Mucosa of descending colon (tissue), 3 donors: ENCODE measurements at places on chromosomes 1 and 21. TPM values are rescaled to one million over a fixed set of nuclear protein-coding genes. Genes with fewer than 3 reads are reported as not detected.

- DNase-seq, result no peak
Measured at GRCh38 chr1:164511001-164511705, 47.8 kb upstream of the PBX1 start.

DNA sequence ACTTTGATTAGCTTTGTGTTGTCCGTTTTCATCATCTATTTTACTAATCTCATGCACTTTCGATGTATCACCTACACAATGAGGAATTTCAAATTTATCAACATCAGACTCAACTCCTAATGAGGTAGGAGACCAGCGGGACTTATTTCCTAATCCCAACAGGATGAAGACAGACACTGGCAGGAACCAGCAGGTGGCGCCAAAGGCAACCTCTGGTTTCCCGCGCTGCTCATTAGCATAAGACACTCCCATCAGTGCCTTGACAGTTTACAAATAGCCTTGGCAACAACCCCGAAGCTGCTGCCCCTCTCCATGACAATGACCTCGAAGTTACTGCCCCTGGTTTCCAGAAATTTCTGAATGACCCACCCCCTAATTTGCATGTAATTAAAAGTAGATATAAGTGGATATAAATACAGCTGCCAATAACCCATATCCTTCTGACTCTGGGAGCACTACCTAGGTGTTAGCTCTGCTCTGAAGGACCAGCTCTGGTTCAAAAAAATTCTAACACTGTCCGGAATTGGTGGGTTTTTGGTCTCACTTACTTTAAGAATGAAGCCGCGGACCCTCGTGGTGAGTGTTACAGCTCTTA lies 974.8 kb downstream of the ADGRL2 start:
- DNase-seq, result peak; percentile 28

DNA sequence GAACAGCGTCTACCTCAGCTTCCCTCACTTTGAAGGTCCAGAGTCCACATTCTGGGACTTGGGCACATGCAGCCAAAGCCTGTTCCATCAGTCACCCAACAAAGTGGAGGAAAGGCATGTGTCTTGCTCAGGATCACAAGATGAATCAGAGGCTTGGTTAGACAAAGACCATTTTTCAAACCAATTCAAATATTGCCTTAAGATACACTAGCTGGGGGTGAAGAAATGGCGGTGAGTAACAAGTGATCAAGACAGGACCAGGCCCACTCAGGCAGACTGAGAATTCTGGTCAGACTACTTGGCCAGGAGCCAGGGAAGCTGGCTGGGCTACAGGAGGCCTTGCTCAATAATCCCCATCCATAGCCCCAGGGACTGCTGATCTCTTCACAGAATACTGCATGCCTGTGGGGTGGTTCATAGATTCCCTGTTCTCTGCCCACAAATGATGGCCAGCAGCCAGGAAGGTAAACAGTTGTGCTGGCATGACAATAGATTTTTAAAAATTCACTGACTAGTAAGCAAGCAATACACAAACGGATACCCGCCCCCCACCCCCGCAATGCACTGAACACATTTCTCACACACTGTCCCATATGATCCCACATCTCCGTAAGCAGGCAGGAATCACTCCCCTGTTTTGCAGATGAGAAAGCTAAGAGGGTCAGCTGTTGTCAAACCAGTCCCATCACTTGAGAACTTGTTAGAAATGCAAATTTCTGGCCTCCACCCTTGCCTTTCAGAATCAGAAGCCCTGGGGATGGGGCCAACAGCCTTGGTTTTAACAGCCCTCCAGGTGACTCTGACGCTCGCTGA lies 27.2 kb downstream of the ERI3 start:
- peak; percentile 50 for DNase-seq

DNA sequence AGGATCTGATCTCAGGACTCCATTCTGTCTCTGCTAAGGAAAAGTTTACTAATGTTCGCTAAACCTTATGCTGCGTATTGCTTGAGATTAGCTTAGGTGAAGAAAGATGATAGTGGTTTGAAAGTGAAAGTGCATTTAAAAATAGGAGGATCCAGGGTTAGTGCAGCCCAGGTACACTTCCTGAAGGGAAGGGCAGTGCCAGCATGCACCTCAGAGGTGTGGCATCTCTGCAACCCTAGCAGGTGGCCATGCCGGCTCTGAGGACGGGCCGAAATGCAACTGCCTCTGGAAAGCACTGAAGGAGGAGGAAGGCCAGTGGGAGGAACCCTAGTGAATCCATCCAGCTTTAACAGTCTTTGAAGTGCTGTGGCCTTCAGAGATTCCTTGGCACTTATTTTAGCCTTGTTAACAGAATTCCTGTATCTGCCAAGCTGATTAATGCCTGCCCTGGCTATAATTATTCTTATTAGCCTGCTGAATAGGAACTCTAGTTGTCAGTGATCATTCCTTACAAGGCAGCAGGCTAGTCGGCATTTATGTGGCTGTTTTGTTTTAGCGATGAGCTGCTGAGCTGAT lies 5.5 kb downstream of the PTGFRN start:
- peak; percentile 78 for DNase-seq

- DNase-seq, result no peak
Measured at GRCh38 chr1:27492796-27493195, 2.8 kb upstream of the WASF2 start.

NAV1 gene
- total RNA-seq, result 13.7 TPM

GRCh38 chr1:96130432-96130831 lies 591.2 kb upstream of the PTBP2 start:
- no peak for DNase-seq

SERPINC1 gene
- not detected for total RNA-seq

TMEM61 gene
- total RNA-seq, result 8.5 TPM

DNA sequence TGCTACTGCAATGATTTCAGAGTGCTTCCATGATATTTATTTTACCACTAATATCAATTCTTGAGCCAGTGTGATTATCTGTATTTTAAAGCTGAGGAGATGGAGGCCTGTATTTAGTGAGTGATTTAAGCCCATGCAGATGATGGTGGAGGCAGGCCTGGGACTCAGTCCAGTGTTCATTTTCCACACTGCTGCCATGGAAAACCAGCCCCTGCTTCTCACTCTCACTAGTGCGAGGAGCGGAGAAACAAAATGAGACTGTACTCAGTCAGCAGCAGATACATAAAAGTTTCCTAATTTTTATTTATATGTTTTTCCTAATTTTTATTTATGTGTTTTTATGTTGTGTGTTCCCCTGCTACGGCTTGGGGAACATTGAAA lies 32.8 kb downstream of the LRRC8B start:
- DNase-seq, result no peak

DNA sequence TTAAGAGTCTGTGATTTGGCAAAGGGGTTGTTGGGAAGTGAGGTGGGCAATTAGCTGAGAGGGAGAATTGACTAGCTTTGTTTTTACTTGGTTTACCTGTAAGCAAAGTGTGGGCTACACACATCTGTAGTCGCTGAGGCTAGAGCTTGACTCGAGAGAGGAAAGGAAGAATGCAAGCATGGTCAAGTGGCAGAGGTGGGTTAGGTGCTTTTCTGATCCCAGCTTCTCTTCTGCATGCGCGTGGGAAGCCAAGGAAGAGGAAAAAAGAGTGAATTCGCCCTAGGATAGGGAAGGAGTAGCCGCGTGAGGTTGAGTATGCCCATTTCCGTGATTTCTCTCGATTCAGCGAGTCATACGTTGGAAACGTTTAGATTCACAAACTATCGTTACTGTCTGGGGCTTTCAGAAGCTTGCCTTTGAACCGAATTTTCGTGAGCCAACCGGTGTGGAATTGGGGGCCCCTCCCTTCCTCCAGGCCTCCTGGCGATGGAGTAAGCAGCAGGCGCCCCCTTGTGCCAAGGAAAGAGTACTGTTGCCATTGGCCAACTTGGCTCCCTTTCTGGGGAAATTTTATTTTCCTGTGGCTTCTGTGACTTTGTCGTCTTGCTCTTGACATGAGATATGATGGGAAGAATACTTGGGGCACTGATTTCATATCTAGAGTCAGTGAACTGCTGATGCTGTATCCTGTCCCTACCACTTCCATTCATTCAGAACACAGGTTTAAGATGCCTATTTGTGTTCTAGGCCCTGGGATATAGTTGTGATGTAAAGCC lies 1.3 kb downstream of the PIGV start:
- peak; percentile 83 for DNase-seq

DNA sequence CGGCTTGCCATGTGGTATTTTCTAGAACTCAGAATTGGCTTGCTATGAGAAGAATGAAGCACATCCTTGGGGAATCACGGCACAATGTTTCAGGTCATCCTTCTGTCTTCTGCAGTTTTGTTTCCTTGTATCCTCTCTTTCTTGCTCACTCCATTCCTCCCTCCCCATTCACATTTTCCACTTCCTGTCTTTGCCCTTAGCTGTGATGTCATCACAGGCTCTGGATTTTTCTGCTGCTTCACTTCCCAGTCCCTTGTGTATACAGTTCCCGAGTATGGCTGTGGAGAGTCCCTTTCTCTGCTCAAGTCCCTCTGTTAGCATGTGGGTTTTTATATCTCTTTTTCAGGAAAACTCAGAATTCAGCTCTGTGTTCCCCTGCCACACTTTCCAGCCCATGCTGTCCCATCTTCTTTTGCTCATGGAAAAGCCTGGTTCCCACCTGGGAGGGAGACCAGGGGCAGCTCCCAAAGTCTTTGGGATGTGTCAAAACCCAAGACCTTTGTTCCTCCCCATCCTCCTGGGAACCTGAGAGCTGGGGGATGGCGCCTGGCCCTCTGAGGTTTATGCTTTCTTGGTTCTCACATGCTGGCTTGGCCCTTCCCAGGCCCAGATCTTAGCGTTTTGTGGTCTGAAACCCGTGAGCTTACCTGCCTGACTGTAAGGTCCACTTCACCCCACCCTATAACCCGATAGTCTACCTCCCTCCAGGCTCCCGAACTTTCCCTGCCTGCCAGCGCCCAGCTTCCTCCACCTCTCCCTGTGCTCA lies 4.8 kb upstream of the RGS16 start:
- no peak for DNase-seq

DNA sequence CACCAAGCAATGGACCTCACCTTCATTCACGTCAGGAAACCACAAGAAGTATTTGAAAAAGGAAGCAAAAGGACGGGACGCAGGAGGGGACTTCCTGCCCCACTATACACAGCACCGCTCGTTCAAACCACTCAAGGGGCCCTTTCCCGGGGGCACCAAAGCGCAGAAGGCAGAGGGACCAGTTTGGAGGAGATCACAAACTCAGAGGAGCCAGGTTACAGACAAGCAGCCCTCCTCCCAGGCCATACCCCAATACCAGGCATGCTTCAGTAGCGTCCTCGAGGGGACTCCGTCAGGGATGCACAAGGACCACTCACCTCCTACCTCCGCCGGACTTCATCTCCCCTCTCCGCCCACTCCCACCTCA lies 685 bp downstream of the CRTC2 start:
- no peak for DNase-seq

DNA sequence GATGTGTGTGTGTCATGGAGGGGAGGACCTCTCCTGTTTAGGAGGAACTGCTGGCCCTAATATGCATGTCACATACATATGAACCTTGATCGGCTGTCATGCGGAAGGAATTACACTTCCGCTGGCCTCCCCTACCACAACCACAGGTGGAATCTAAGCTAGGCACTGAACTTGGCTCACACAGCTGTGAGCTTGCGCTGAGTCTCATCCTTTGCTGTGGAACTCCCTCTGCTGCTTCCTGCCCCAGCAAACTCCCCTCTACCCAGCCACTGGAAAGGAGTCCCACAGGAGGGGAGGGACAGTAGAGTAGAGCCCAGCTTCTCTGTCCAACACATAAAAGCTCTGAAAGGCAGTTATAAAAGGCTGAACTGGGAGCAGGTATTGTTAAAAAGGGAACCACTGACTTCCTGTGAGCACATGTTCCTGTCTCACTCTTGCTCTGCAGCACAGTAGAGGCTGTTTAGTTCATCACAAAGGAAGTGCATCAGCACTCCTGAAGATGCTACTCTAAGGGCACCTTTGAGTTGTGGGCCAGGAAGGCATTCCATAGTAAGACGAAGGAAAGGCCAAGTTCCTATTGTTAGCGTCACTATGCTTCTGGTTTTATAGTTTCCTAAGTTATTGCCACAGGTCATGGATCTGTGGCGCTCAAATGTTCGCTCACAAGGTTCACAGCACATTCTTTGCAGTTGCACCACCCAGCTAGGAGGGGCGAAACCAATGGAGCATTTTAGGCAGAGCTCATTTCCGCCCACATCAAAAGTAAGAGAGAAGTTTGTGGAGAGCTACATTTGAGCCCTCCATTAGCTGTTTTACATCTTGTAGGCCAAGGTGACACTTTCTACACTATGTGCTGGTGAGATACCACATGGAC lies 17.7 kb upstream of the PTPRC start:
- peak; percentile 64 for DNase-seq

DNA sequence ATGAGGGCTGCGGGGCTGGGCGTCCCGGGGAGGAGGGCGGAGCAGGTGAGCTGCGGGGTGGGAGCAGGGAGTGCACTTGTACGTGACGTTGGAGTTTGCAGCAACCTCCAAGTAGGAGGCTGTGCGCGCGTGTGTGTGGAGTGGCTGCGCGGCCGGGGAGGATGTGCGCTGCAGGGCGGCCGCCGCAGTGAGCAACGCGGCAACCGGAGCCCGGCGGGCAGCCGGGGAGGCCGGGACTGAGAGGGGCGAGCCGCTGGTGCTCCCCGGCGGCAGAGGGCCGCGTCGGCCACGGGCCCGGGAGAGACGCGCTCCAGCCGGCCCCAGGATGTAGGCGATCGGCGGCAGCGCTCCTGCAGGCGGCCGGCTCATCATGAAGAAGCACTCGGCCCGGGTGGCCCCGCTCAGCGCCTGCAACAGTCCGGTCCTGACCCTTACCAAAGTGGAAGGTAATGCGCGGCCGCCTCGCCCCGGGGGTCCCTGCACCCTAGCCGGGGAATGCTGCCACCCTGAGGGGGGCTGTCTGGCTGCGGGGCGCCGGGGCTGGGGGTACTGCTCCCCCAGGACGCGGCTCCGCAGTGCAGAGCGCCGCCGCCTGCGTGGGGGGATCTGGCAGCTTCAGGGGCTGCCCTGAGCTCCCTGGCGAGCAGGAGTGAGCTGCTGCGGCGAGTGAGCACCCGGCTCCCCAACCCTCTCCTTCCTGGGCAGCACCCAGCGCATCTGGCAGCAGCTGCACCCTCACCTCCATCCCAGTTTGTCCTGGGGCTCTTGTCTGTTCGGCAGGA lies 158.9 kb upstream of the COA6 start:
- no peak for DNase-seq

- DNase-seq, result no peak
Measured at GRCh38 chr1:157411769-157412168, 140.5 kb downstream of the FCRL5 start.

MARK1 gene
- 11.2 TPM for total RNA-seq

MXRA8 gene
- total RNA-seq, result 6.8 TPM

- no peak for DNase-seq
Measured at GRCh38 chr1:228001738-228002535, 4.9 kb upstream of the WNT3A start.

GRCh38 chr1:77085109-77085508 lies 134.1 kb downstream of the PIGK start:
- no peak for DNase-seq

- no peak for DNase-seq
Measured at GRCh38 chr1:7257225-7257624, 472.0 kb downstream of the CAMTA1 start.

NPR1 gene
- total RNA-seq, result 6.0 TPM

GRCh38 chr1:206732992-206733391 lies 37.6 kb upstream of the IL19 start:
- no peak for DNase-seq

- no peak for DNase-seq
Measured at GRCh38 chr1:229650045-229650444, 24.0 kb downstream of the URB2 start.

- DNase-seq, result no peak
Measured at GRCh38 chr1:186626356-186626932, 53.8 kb downstream of the PTGS2 start.
